ENCODE measurements at places on chromosomes 5 and 9.

- no peak for DNase-seq
These were observed 410.9 kb upstream of the PRR16 start for GRCh38 chr5:120052916-120053828.

GRCh38 chr5:33310451-33310850 lies 130.3 kb upstream of the TARS1 start:
- peak; percentile 87 for DNase-seq

- DNase-seq = no peak
These were observed 101.7 kb downstream of the APTX start for GRCh38 chr9:32899761-32900160.

DNA sequence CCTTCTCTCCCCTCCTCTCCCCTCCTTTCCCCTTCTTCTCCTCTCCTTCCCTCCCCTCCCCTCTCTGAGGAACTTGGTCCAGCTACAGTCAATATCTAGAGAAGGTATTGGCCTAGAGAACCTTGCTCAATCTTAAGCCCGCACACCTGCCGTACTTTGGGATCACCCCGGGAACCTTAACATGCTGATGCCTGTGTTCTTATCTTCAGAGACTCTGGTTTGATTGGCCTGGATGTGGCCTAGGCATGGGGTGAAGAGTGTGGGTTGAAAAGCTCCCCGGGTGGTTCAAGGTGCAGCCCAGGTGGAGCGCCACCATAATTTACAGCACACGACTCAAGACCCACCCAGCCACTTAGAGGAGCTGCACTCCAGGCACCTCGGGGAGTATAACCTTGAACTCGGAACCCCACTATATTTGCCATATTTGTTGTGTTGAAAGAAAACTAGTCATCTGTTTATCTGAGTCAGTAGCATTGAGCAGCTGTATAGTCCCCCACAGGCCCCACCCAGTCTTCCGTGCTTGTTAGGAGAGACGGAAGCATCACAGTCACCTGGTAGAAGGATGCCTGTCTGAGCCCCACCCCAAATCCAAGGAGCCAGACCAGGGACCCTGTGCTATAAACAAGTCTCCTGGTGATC lies 14.4 kb upstream of the PHF19 start:
- no peak for DNase-seq

GRCh38 chr9:33113799-33114547 lies 37.5 kb upstream of the SMU1 start:
- DNase-seq = no peak

DNA sequence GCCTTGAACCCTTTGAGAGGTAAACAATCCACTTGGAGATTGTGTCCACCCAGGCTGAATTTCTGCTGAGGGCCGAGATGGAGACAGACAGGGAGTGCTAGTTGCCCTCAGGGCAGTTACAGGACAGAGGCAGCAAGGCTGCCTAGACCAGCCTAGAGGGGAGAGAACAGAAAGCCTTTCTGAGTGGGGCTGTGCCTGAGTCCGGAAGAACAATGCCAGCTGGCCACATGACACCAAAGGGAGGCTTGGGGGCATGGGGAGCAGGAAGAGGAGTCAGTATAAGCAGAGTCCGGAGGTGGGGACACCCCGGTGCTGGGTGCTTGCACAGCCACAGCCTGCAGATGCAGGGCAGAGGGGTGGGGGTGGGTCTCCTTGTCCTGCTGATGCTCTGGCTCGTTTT lies 145.7 kb downstream of the CFAP90 start:
- no peak for DNase-seq

- DNase-seq = peak; percentile 12
These were observed 120.0 kb downstream of the C5orf15 start for GRCh38 chr5:133848341-133848811.
